Activated CD4-positive, alpha-beta T cell treated with anti-CD3 and anti-CD28 coated beads for 48 hours (primary cell): ENCODE measurements at places on chromosomes 16 and 17.

GRCh38 chr17:45703806-45704205 lies 80.3 kb upstream of the CRHR1 start:
- no peak for DNase-seq

DNA sequence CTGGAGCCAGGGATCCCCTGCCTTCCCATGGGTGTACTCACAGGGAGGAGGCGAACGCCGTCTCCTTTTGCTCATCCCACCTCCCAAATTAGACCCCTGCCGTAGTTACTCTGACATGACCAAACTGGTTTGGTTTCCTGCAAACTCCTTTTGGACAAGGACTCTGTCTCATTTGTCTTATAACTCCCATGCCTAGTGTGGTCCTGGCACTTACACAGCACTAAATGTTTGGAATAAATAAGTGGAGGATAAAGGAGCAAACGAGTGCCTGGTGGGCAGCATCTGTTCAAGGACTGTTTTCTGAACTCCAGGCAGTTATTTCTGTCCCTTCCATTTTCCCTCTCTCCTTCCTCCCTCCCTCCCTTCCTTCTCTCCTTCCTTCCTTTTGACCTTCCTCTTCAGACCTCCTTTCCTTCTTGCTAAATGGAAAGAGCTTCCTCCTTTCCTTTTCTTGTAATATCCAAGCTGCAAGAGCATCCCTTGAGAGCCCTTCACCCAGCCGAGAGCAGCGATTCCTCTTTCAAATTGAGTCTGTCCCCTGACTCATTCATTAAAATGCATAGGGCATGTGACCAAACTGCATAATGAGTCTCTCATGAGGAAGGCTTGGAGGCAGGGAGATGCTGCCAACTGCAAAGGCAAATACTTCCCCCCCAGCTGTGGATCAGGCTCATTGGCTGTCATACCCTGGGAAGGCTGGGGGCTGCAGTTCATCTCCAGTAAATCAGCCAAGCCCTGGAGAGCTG lies 36.8 kb downstream of the CHD9 start:
- DNase-seq: peak; percentile 22

DNA sequence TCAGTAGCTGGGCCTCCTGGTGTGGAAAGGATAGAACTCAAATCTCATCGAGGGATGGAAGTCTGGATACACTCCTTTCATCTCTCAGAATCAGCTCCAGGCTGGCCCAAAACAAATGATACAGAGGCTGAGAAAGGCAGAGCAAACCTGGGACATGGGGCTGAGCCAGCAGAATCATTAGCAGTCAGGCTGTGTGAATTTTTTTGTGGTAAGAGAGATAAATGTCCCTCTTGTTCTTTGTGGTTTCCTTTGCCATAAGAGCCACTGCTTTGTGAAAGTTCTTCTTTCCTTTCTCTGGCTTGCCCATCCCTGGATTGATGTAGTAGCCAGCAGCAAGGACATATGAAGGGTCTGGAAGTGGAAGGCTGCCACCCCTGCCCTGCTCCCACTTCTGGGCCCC lies 146.2 kb downstream of the CDH13 start:
- DNase-seq: no peak

DNA sequence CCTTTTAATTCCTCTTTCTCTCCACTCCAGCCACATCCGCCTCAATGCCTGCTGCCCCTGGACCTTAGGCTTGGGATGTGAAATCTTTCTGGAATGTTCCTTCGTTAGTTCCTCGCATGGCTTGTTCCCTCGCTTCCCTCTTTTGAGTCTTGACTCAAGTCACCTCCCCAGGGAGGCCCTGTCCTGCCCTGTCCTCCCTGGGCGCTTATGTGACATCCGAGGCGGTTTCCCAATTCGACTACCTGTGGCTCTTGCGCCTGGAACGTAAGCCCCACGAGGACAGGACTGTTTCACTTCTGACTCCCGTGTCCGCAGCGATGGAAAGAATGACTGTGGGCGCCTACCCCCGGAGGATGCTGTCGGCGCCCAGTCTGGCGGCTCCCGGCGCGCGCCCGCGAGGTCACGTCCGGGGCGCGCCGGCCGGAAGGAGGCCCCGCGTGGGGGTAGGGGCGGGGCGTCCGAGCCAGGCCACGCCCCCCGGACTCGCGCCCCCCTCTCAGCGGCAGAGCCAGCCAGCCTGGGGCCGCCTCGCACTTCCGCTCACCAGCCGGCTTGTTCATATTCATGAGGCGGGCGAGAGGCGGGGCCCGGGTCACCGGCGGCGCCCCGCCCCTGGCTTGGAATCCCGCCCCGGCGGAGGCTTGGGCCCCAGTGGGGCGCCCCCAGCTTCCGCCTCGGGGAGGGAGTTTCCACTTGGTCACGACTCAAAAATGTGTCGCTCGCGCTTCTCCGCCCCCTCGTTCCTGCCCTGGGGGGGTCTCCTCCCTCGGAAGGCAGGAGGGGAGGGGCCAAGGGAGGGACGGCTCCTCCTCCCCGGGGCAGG lies 8.4 kb upstream of the GLIS2 start:
- peak; percentile 96 for DNase-seq

DNA sequence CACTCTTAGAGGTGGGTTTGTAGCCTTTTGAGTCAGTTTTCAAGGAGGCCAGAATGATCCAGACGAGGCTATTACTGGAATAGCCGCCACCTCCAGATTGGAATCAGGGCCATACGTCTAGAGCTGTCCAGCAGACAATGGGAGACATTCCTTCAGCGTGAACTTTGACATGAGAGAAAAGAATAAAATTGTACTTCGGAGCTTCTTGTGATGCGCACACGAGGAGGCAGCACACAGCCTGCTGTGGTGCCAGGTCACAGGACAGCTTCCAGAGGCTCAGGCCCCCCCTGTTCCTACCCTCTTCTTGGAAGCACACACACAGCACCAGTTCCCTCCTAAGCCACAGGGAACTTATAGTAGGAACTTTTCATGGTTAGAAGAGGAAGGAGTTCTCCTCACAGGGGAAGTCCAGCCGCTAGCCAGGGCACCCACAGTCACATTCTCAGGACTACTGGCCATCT lies 81.0 kb downstream of the VPS53 start:
- no peak for DNase-seq
